ENCODE measurements at places on chromosomes 5 and 9.

GRCh38 chr5:7374186-7374585 lies 21.8 kb upstream of the ADCY2 start:
- DNase-seq, result no peak

DNA sequence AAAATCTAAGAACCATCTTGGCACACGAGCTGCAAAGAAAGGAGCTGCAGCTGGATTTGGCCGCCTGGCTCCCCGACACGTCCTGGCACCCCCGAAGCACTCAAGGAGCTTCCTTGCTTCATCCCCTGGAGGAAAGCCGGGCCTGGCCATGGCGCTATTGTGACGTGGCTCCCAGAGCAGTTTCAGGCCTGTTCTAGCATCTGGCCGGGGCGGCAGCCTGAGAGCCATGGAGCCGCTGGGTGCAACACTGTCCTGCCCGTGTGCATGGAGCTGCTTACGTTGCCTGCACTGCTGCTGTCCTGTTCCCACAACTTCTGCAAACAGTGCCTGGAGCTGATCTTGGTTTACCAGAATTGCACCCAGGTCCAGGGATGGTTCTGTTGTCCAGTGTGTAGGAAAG lies 63.5 kb downstream of the PTPDC1 start:
- no peak for DNase-seq

DNA sequence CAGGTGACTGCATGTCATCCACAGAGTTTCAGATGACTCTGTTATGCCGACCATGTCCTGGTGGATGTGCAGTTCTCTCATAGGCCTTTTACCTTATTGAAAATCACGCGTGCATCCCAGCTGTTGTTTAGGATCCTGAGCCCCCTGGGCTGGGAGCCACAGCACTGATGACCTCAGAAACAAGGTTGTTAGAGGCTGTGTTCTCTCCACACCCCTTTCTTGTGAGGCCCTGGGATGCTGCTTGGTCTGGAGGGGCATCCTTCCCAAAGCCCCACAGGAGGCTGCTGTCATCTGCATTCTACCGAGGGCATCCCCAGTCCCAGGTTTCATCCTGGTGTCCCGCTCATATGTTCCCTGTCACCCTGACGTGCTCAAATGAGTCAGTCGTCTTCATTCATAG lies 76.5 kb upstream of the IRX4 start:
- DNase-seq, result no peak

DNA sequence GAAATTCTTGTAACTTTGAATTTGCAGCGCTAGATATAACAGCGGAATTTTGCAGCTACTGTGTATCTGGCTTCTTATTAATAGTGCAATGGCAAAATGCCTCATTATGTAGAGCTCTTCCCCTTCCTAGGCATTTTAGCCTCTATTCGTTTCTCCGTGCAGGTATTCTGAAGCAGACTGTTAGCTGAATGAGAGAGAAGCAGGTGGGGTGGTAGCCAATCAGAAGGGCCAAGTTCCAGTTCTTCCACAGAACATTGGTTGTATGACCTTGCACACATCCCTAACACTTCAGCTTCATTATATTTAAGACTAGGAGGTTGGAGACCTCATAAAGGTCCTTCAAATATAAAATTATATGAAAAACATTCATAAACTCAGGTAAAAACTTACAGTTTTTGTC lies 1.2 kb upstream of the VPS13A start:
- DNase-seq, result no peak

- DNase-seq, result no peak
These were observed 270.9 kb downstream of the ACTL7B start for GRCh38 chr9:108584860-108585259.

- no peak for DNase-seq
These were observed 29.5 kb downstream of the AQP7 start for GRCh38 chr9:33372900-33373299.

Data from SHP77 (cell line).